Activated naive CD8-positive, alpha-beta T cell treated with anti-CD3 and anti-CD28 coated beads for 36 hours (primary cell): ENCODE measurements at places on chromosomes 7 and 10. TPM values are rescaled to one million over a fixed set of nuclear protein-coding genes. Genes with fewer than 3 reads are reported as not detected.

PRRT4 gene
- 0.18 TPM for total RNA-seq

VSIR gene
- total RNA-seq, result 47.3 TPM

TMEM229A gene
- not detected for total RNA-seq

FAM171A1 gene
- total RNA-seq, result 7.0 TPM

DNA sequence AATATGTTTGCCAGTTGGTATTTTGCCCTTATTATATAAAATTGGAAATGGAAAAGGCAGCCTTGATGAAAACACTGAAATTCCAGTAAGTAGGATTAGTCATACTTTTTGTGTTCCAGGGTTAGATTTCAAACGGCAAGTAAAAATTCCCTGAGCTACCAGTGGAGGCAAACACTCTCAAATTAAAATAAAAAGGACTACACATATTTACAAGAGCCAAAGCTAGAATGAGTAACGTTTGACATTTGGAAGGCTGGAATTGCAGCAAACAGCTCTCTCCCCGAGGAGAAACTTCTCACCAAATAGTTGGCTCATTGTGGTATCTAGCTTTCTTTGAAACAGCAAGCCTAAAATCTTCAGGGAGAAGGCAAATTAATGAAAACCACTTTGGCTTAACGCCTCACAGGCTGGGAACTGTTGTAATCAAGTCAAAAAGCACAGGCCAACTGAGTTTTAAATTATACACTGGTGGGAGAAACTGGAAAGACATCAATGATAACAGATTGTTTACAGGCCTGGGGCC, 288.4 kb downstream of the SNX13 start:
- no peak for DNase-seq

DNA sequence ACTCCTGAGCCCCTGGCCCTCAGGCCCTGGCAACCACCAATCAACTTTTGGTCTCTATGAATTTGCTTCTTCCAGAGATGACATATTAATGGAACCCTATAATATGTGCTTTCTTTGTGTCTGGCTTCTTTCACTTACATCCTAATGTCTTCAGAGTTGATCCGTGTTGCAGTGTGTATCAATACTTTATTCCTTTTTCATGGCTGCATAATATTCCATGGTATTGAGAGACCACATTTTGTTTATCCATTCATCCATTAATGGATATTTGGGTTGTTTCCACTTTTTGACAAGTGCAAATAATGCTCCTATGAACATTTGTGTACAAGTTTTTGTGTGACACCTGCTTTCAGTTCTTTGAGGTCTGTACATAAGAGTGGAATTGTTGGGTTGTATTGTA, 43.3 kb upstream of the ELFN1 start:
- DNase-seq, result no peak

GRCh38 chr7:127895814-127896280, 135.4 kb downstream of the LRRC4 start:
- no peak for DNase-seq

GRCh38 chr10:124462348-124462695, 699 bp downstream of the LHPP start:
- DNase-seq, result no peak

GRCh38 chr7:27364344-27364758, 121.7 kb downstream of the EVX1 start:
- DNase-seq, result no peak

GRCh38 chr7:135714534-135715009, 13.4 kb downstream of the SLC13A4 start:
- DNase-seq, result no peak

DNA sequence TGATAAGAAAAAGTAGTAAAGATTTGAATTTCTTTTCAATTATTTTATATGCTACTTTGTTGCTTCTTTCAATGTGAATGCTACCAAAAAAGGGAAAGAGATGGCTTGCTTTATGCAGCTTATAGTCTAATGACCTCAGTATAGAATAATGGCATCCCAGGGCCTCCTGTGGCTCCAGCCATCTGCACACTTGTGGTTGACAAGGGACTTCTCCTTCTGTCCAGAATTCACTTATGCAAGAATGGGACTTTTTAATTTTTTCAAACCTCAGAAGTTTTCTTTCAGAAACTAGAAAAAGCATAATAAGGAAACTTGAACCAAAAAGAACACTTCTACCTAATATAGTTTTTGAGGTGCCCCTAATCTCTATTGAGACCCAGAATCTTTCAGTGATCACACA, 310.9 kb downstream of the CTNNA3 start:
- no peak for DNase-seq

DNA sequence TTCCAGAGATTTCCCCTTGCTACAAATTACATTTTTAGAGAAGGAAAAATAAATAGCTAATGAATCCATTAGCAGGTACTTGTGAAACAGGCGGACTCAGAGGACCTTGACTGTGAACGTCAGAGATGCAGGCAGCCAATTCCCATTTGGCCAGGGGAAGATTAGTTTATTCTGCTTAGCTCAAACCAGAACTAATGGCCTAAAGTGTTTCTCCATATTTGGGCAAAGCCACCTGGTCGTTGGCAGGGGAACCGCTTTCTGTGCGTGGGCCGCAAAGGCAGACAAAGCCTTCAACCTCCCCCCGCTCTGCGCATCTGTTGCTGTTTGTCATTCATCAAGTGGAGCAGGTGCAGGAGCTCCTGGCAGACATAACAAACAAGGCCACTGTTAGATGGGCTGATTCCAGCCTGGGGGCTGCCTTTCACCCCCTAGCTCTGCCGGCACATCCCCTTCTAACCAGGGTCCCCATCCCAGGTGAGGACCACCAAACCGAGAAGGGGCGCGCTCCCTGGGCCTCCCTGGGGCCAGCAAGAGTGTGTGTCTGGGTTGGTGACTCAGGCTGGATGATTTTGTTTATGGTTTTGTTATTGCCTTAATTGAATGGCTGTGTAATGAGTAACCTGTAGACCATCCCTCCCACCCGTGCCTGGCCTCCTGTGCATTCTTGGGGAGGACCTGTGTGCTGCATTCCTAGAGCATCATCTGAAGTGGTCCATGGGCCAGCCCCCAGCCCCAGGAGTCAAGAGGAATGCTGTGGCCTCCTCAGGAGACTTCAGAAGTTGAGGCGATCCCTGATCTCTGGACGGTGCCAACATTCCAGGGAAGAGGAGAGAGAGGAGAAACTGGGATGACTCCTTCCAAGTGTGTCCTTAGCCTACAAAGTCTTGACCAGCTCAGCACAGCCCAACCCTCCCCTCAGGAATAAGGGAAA, 14.5 kb upstream of the CPA1 start:
- DNase-seq, result peak; percentile 63

DNA sequence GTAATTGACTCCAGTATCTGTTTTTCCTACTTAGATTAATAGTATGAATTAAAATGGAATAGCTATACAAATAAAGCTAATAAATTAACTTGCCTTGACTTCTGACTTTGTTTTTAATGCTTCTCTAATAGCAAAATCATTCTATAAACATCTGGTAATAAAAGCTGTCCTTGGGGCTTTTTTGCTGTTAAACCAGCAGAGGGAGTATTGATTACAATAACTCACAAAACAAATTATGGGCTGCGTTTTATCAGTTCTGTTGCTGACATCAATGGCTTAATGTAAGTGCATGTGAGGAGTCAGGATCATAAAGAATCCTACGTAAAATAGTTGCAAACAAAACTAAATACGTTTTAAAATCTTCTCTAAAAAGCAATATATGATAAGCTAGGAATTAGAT, 667.8 kb downstream of the PCDH15 start:
- DNase-seq, result no peak

DNA sequence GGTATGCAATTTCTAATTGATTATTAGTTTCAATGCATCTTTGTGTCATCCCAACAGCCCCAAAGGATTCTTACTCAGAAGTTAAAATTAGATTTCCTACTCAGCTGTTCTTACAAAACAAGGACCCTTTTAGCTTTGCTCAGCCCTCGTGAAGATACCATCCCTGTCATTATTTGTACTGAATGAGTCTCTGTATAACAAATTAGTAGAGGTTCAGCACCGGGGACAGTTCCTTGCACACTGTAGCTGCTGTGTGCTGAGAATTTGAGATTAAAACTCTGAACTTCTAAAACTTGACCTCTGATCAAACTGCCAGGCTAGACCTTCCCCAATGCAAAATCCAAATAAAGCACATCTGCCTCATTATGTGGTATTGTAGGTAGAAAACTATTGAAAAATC, 299.1 kb downstream of the LHFPL3 start:
- no peak for DNase-seq

DNA sequence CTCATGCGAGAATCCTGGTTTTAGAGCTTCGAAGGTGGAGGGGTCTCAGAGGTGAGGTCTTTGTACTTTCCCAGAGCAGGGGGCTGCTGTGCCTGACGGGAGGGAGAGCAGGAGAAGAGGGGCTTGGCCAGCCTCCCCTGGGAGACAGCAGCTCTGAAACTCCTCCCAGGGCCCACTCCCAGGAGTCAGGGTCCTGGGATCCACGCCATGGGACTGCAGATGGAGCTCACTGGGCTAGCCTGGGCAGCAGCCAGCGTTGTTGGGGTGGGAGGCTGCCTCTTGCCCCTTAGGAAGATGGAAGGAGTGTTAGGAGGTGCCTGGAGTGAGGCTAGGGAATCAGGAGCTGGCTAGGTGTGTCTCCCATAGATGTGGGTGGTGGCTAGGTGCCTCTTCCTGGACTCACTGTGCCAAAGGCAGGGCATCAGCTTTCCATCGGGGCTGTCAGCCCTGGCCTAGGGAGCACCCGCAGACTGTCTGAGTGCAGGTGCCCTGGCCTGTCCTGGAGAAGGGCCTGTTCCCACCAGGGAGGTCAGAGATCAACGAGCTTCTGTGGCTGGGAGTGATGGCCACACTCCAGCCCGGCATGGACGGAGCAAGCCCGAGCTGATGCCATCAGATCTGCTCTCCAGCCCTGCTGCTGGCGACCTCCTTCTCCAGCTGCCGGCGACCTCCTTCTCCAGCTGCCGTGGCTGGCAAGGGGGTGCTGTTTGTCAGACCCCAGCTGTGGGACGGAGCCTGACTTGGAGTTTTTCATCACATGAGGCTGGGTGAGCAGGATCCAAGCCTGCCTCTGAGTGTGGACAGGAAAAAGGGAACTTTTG, 111.3 kb downstream of the PTPN20 start:
- no peak for DNase-seq

DNA sequence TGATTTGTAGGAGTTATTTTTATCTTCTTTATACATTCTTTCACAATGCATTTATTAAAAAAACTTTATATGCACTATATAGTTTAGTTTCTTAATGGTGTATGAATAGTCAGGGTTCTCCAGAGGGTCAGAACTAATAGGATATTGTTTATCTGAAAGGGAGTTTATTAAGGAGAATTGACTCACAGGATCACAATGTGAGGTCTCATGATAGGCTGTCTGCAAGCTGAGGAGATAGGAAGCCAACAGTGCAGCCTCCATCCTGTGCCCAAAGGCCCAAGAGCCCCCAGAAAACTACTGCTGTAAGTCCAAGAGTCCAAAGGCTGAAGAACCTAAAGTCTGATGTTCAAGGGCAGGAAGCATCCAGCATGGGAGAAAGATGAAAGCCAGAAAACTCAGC, 192.8 kb upstream of the AHR start:
- no peak for DNase-seq

- no peak for DNase-seq
These were observed 35.0 kb downstream of the SUFU start for GRCh38 chr10:102538811-102539210.

GRCh38 chr7:81676105-81676811, 93.6 kb downstream of the HGF start:
- DNase-seq, result no peak

DNA sequence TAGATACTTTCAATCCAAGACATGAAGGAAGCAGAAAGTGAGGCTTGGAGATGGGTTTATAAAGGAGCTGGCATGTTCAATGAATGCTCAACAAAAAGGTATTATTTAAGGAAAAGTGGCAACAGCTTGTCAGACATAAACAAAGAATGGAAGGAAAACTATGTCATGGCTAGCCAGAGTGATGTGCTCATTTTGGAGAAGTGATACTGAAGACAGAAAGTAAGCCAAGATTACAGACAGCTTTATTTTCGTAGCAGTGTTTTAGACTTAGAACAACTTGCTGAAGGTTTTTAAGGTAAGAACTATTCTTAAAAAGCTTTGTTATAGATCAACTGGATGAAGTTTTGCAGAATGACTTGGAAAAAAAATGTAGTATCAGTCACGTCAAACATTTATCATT, 160.5 kb upstream of the FERD3L start:
- no peak for DNase-seq

DNA sequence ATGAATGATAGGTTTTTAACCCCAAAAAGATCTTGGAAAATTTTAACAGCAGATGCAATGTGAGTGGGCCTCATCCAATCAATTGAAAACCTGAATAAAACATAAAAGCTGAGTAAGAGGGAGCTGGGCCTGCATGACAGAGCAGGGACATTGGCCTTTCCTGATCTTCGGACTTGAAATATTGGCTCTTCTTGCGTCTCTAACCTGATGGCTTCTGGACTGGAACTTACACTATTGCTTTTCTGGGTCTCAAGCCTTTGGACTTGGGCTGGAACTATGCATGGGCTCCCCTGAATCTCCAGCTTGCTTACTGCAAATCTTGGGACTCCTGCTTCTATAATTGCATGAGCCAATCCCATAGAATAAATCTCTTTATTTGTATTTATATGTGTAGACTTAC, 9.0 kb downstream of the A1CF start:
- no peak for DNase-seq
